ENCODE measurements at places on chromosomes 1 and 21. TPM values are rescaled to one million over a fixed set of nuclear protein-coding genes. Genes with fewer than 3 reads are reported as not detected.

VWA1 gene
- 191 TPM for total RNA-seq

- DNase-seq = no peak
These were observed 43.5 kb downstream of the TMCC2 start for GRCh38 chr1:205271277-205271676.

DNA sequence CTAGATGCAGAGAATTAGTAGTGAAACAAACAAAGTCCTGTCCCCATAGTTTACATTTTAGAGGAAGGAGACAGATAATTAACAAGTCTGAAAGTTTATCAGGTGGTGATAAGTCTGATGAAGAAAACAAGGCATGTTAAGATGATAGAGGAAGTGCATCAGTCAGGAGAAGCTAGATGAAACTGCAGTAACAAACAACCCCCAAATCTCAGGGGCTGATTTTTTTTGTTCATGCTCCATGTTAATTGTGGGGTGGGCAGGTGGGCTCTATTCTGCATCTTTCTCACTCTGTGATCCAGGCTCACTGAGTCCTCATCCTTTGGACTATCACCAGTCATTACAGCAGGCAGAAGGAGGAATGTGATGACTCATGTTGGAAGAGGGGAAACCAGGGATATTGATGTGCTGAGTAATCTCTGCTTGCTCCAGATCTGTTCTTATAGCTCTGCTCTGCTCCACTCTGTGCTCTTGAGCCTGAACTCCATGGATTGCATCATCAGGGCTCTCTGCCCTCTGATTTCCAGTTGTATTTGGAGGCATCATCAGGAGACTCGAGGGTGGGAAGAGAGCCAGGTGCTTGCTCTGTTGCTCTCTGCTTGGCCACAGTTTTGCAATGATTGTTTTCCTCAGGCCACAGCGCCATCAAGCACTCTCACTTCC lies 166.9 kb downstream of the IER5 start:
- no peak for DNase-seq

SMCP gene
- total RNA-seq = 36.5 TPM

PDE4DIP gene
- total RNA-seq = 42.8 TPM

DNA sequence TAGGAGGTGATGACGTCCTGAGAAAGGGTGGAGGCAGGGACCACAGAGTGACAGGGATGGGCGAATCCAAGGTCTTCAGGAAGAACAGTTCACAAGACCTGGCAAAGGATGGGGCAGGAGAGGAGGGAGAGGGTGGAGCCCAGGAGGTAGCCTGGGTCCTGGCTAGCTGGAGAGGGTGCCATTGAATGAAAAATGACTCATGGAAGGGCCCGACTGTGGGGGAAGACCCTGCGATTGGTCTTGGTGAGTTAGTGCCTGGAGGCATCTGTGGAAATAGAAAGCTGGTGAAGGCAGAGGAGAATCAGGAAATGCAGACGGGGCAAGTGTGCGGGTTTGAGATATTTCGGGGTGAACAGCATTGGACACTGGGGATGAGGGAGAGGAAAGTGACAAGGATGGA lies 60.3 kb upstream of the SLC45A1 start:
- DNase-seq = no peak

Measured in prostate gland (tissue), 2 donors.